HCT116 (cell line): ENCODE measurements at places on chromosomes 4 and X.

DNA sequence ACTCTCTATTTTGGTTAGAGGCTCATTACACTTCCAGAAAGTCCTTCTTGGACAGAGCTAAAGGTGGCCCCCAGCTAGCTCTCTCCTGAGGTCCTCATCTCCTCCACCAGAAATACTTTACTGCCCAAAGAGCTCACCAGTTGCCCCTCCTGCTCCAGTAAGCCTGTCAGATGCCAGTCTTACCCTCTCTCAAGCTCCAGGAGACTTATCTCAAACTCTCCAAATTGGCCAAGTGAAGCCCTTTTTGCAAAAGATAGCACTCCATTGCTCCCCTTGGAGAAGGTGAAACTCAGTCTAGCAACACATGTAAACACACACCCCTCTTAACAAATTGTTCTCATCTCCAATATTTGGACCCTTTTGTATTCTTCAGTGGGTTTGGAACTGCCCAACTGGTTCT is 128.5 kb downstream of the ZNF330 start:
- no peak for DNase-seq

DNA sequence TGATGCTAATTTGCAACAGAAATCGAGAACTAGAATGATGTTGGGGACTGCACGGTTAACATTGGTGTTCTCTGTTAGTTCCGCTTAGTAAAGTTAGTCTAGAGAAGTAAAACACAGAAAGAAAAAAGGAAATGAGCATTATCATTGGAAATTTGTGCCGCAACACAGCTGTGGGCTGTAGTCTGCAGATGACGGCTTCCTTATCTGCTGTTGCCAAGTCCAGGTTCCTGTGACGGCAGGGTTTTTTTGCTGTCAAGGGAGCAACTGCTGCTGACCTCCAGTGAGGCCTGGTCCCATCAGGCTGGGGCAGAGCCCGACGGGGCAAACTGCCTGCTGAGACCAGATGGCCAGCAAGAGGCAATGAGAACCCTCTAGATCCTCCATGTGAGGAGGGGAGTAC is 38.9 kb upstream of the PHEX start:
- DNase-seq, result no peak

- no peak for DNase-seq
These were observed 2.5 kb downstream of the BDH2 start for GRCh38 chr4:103097112-103097511.

- DNase-seq, result peak; percentile 13
These were observed 62.2 kb upstream of the PRPS1 start for GRCh38 chrX:107565931-107566603.
